ENCODE measurements at places on chromosomes 2 and 18.

GRCh38 chr18:74116633-74117554, 30.7 kb downstream of the FBXO15 start:
- DNase-seq = no peak

GRCh38 chr18:7000484-7001096, 117.0 kb downstream of the LAMA1 start:
- no peak for DNase-seq

- DNase-seq = no peak
These were observed 43.0 kb upstream of the PID1 start for GRCh38 chr2:229314117-229314516.

DNA sequence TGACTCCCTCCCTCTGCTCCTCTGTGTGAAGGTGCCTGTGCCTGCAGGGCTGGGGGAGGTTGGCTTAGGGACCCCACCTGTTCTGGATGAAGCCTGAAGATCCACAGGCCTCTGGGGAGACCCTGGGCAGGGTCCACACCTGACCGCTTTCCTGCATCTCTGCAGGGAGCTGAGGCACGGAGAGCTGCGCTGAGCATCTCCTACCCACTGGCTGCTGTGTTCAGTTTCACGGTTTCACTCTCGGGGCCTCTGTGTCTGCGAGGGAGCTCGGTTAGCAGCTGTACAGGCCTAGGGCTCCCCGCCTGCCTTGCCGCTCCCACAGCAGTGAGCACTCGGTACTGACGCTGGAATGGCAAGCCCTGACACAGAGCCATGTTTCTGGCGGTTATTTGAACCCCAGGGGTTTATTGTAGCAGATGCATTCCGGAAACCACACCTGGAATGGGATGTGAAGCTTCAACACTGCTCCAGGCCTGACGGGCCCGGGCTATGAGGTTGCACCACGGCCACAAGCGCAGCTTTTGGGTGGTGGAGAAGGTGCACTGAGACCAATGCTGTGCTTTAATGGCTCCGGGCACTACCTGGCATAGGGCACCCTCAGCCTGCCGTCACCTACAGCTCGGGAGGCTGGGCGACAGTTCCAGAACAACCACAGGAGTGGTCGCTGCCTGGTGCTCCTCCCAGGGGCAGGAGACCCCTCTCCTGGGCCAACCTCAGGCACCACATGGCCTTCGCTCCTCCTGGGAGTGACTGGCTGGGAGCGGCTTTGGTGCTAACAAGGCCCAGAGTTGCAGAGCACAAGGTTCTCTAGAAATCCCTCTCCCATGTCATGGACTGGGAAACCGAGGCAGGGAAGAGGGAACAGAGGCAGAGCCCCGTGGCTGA, 257.9 kb downstream of the NDUFA10 start:
- no peak for DNase-seq

DNA sequence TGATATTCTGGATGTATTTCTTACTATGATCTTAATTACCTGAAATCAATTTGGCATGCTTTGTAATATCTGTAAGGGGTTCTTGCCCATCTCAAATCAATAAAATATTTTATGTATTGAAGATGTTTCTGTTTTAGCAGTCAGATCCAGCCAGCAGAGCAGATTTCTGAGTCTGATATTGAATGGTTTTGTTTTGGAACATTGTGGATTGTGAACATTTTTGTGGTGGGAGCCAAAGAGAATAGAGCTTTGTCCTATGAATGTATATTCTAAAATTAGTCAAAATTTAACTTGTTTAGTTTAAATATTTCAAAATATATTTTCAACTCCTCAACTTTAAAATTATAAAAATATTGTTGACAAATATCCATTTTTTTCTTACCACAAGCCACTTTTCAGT, 197.0 kb downstream of the UBE2E3 start:
- no peak for DNase-seq

- no peak for DNase-seq
These were observed 1.3 kb downstream of the PIAS2 start for GRCh38 chr18:46915800-46916550.

- DNase-seq = no peak
These were observed 103.0 kb upstream of the SNTG2 start for GRCh38 chr2:847669-848068.

- DNase-seq = no peak
These were observed 177.1 kb downstream of the FAM210A start for GRCh38 chr18:13548966-13549879.

DNA sequence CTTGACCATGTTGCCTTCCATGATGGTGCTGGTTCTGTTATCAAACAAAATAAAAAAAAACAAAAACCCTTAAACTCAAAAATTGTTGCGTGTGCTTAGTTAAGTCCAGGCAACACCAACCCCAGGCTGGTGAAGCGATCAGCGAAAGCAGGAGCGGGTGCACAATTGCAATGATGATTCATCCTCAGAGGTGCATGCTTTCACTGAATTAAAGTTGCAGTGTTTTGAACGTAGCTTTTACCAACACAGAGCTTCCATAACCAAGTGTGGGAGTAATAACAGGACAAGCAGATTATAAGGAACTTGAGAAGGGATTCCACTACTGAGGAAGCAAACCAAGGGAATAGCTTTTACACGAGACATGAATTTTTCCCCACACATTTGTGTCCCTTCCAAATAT, 39.7 kb upstream of the RAPH1 start:
- no peak for DNase-seq

GRCh38 chr2:84882775-84883550, 2.1 kb upstream of the TRABD2A start:
- DNase-seq = no peak

GRCh38 chr2:239444626-239445577, 44.1 kb upstream of the HDAC4 start:
- DNase-seq = no peak

DNA sequence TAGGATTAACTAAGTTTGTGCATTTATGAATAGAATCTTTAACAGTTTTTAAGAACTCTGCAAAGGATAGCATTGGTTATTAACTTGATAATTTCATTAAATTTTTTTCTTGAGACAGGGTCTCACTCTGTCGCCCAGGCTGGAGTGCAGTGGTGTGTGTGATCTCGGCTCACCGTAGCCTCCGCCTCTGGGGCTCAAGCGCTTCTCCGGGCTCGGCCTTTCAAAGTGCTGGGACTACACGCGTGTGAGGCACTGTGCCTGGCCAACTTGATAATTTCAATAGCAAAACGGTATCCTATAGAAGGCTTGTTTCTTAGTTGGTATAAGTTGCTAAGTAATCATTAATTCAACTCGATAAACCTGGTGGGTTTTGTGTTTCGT, 38.0 kb downstream of the ADNP2 start:
- no peak for DNase-seq

DNA sequence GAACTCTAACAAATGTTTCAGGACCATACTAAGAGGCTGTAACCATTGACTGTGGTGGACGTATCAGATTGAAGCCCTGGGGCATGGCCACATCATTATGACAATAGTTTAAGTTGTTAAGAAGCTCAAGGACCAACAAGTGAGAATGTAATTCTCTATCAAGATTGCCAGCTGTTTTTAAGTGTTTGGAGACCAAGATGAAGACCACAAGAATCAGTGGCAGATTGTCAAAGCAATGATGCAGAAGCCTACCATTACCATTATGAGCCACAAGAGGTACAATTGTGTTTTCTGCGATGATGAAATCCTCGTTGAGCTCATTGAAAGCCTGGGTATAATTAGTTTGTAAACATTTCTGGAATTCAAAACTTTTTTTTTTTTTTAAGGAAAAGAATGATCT, 261.1 kb upstream of the ZEB2 start:
- no peak for DNase-seq

DNA sequence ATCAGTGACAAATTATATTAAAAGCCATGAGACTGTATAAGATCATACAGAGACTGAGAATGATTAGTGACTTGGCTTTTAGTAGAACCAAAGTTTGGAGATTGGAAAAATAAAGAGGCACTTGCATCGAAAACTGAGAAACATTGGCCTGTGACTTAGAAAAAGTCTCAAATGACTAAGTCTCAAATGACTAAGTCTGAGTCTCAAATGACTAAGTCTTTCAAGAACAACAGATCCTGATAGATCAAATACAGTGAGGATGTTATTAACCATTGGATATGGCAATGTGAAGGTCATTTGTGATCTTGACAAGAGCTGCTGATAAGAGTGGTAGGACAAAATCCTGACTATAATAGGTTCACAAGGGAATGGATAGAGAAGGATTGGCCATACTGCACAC, 135.5 kb upstream of the FANCL start:
- DNase-seq = no peak

DNA sequence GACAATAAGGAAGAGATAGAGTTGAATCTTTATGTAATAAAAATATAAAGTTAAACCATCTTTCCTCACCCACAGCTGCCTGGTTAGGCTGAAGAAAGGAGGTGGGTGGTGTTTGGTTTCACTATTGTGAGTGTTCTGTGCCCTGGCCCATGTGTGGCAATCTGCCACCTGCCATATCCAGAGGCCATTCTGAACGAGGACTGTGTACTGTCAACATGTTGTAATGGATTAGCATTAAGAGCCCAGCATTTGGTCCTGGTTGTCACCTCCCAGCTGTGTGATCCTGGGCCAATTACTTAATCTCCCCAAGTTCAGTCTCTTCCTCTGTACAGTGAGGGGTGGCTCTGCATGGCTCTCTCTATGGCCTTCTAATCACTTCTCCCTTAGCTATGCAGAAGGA, 118.2 kb upstream of the SEC11C start:
- no peak for DNase-seq

- DNase-seq = no peak
These were observed 1.3 kb downstream of the CERS6 start for GRCh38 chr2:168457190-168457895.

GRCh38 chr2:96869281-96869821, 529 bp downstream of the SEMA4C start:
- no peak for DNase-seq

GRCh38 chr2:157830696-157831570, 45.2 kb downstream of the ACVR1 start:
- DNase-seq = peak; percentile 65

GRCh38 chr18:59022167-59022945, 117.3 kb upstream of the SEC11C start:
- DNase-seq = no peak

GRCh38 chr2:239589833-239590232, 189.0 kb upstream of the HDAC4 start:
- no peak for DNase-seq

GRCh38 chr2:82657106-82657505, 1802.0 kb downstream of the SUCLG1 start:
- DNase-seq = no peak

DNA sequence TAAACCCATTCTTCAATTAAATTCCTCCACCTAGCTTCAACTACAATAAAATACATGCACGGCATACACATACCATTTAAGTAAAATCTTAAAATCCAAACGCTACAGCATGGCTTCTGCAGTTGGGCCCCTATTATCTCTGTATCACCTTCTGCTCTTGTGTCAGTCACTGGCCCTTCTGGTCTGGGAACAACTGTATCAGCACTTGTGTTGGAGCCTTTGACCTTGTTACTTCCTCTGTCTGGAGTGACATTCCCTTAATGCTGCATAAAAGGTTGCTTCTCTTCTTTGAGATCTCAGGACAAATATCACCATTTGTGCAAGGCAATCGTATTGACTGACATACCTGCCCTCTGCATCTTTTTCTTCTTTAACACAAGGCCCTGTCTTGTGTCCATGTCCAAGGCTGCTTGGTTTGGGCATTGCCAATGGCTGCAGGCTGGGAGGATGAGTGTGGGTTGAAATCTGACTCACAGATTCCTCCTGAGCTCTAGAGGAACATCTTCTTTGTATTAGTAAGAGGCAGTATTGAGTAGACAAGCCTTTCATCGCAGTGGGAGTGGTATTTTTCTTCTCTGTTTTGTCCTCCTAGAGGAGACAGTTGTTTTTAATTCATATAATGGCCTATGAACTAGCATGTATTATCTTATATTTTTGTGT, 267.8 kb upstream of the TRIB2 start:
- DNase-seq = no peak

- no peak for DNase-seq
These were observed 19.3 kb downstream of the STK25 start for GRCh38 chr2:241489088-241489487.

Measured in brain pericyte (primary cell).